Ovary (tissue), 10 donors: ENCODE measurements at places on chromosomes 7 and 10.

- DNase-seq: no peak
Measured at GRCh38 chr7:133932591-133932990, 194.5 kb upstream of the LRGUK start.

DNA sequence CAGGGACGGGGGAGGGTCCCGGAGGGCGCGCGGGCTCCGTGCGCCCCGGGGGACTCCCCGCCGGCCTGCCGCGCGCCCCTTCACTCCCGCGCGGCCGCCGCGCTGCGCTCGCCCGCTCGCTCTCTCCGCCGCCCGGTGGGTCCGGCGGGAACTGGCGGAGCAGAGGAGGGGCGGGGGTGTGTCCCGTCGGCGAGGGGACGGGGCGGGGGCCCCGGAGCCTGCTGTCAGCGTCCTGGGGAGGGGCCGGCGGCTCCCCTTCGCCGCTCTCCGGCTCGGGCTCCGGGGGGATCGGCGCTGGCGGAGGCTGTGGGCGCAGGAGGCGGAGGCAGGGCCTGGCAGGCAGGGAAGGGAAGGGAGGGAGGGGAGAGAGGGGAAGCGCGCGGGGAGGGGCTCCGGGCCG is at the start of gene SH3PXD2A:
TSS of gene SH3PXD2A (minus strand) at position 153 of the 400 bp plus-strand sequence. CDS start 310 bp downstream, outside the sequence.
- DNase-seq: peak; percentile 70

- DNase-seq: no peak
Measured at GRCh38 chr7:94580601-94581000, 71.0 kb downstream of the CASD1 start.

DNA sequence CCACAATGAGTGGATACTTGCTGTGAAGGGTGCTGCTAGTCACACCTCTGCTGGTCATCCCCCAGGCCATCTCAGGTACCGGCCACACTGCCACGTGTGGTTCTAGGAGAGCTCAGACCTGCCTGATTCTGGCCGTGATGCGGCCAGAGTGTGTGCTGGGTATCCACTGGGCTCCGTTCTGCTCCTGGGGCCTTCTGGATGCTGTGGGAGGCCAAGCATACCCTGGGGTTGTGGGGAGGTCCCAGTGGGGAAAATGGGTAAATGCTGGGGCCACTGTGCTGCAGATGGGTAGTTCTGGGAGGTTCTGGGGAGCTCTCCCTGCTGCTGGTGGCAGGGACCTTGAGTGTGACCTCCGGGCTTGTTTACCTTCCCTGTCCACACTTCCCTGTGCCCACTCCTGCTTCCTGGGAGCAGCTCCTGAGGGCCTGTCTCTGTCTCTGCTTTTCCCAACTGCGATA is 318.4 kb downstream of the GLRX3 start:
- no peak for DNase-seq
